Central memory CD4-positive, alpha-beta T cell (primary cell): ENCODE measurements at places on chromosomes 12 and 14.

DNA sequence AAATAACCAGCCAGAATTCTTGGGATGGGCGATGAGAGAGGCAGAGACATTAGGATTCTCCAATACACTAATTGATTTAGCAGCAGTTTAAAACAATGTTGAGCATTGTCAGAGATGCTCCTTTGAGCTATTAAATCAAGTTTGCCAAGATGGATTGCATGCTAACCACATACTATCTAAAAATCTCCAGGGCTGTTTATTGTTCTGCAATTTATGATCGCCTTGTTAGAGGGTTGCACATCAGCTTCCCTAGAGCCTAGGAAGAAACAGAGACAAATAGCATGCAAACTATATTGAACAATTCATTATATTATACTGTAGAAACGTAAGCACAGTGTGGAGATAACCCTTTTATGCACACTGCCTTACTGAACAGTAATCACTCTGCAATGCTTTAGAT lies 599.9 kb downstream of the SOX5 start:
- no peak for DNase-seq

GRCh38 chr14:36944307-36945010 lies 227.9 kb downstream of the SLC25A21 start:
- DNase-seq = no peak

DNA sequence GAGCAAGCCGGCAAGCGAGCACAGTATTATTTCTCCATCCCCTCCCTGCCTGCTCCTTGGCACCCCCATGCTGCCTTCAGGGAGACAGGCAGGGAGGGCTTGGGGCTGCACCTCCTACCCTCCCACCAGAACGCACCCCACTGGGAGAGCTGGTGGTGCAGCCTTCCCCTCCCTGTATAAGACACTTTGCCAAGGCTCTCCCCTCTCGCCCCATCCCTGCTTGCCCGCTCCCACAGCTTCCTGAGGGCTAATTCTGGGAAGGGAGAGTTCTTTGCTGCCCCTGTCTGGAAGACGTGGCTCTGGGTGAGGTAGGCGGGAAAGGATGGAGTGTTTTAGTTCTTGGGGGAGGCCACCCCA lies 3.9 kb upstream of the NXPH4 start:
- no peak for DNase-seq

DNA sequence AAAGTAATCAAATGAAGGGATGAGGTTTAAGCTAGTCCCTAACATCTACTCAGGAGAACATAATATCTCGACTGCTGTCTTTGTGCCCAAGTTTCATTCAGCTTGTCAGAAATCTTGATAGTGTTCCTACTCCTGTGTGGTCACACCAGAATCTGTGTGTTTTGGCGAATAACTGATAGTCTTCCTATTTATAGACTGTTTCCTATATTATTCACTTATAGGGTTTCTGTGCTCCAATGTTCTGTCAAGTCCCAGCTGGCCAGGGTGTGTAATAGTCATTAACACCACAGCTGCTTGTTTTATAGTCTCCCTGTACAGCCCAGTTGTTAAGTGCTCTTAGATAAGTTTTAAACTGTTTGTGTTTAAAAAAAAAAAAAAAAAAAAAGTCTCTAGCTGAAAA lies 45.9 kb downstream of the GPR135 start:
- DNase-seq = no peak

DNA sequence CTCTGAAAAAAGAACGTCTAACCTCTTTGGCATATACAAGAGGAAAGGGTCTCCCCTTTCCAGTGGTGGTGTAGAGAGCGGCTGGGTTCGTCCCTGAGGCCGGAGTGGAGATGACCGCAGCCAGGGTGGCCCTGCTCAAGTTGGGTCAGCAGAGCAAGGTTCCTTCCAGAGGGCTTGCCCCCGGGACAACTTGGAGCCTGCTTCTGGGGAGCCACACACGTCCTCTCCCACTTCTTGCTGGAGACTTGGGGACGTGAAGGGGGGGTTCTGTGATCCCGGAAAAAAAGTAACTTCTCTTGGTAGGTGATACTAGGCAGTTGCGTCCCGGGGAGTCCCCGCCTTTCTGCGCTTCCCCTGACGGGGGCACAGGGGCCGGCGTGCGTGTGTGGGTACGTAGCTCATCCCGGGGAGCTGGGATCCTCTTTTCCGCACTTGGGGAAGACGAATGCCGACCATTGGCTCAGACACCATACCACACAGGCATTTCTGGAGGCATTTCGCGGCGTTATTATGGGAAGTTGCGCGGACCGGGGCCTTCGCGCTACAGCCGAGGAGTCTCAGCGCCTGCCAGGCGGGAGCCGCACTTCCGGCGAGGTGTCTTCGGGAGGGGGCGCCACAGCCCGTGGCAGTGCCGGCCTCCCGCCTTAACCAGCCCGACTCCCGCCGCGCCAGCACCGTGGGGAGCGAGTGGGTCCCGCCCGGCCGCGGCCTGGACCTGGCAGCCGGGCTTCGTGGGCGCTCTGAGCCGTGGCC lies 14.8 kb upstream of the PAX9 start:
- DNase-seq = no peak

- no peak for DNase-seq
These were observed 132.0 kb upstream of the CCND2 start for GRCh38 chr12:4141348-4142270.

DNA sequence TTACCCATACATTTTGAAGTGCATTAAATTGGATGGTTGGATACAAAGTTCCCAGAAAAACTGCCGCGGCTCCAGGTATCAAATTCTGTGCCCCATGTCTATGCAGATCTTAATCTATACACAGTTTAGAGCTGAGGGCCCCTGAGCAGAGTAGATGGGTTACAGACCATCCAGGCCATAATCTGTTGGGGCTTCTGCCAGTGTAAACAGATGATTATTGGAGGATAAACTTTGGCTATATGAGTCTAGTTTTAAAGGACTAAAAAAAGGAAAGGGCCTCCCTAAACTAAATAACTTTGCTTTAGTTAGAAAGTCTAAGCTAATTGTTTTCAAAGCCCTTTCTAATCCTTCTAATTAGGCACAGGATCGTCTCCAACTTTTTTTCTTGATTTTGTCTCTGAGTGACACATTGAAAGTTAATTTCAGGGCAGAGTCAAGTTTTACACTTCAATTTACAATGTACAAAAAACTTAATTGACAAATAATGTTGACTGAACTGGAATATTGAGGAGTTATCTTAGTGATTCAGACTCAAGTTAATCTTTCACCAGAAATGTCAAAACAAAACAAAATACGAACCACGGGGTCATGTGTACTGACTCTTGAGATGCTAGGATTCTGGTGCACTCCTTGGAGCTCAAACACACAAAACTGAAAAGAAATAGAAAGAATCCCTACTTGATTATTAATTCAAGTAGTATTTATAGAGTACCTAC lies 133.9 kb upstream of the SCAF11 start:
- DNase-seq = no peak

DNA sequence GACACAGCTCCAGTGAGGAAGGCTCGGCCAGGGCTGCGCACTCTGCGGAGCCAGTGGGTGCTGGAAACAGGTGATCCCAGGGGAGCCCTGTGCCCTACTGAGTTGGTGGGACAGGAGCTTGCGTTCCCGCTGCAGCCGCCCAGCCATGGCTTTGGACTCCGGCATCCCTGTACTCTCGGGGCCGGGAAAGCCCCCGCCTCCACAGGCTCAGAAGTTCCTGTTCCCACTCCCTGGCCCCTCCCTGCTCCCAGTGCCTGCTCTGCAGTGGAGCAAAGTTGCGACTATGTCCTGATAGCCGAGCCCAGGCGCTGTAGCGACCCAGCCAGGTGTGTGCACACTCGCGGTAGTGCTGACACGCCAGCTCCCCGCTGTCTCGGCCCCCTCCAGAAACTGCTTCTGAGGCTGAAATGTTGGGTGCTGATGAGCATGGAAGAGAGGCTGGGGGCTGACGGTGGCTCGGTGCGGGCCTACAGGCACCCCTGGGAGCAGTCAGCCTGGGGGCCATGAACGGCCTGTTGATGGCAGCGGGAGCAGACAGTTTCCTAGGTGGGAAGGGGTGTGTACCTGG lies 344.6 kb upstream of the MGAT4C start:
- no peak for DNase-seq

DNA sequence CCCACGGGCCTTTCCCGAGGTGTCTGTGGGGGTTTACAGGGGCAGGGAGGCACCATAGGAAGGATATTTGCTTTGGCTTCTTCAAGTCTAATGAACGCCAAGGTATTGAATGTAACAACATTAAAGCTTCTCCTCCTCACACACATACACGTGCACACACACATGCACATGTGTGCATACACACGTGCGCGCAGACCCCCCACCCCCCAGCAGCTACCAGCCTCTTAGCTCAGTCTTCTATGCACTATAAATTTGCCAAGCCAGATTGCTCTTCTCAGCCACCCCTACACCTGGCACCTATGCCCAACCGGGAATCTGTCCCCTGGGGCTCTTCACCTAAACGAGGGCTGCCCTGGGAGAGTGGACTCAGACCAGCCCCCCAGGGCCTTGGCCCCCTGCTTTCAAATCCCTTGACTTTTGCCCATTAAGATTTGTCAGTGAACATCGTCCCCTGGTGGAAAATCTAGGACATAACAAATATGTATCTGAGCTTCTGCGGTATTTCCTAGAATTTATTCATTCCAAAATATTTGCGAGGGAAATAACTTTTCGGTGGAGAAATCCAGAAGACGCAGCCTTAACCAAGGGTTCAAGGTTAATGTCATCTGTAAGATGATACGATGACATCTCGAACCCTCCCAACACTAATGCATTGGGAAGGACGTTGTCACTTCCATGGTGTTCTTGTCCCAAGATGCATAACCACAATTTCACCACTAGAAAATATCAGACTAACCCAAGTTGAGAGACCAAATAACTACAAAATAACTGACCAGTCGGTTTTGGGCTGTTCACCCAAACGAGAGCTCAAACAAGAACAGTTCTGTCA lies 330.4 kb downstream of the MED13L start:
- no peak for DNase-seq

GRCh38 chr12:47885012-47885501 lies 19.7 kb downstream of the VDR start:
- peak; percentile 41 for DNase-seq

DNA sequence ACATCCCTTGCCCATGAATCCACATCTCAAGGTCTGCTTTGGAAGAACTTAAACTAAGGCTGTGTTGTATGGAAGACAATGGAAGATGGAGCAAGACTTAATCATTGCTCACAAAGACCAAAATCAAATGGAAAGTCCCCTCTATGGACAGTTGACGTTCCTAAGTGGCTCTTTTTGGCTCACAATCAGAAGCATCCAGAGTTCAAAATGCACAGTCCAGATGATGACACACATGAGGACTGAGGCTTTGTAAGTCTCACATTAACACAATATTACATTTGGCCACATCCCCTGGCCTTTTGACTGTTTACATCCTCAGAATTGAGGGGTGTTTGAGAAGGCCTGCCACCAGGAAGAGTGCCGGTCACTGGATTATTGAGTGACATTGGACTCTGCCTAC lies 122.3 kb upstream of the CPM start:
- DNase-seq = no peak

- no peak for DNase-seq
These were observed 405.9 kb downstream of the AACS start for GRCh38 chr12:125470838-125471783.

- DNase-seq = no peak
These were observed 615.9 kb downstream of the VRK1 start for GRCh38 chr14:97413022-97413539.

DNA sequence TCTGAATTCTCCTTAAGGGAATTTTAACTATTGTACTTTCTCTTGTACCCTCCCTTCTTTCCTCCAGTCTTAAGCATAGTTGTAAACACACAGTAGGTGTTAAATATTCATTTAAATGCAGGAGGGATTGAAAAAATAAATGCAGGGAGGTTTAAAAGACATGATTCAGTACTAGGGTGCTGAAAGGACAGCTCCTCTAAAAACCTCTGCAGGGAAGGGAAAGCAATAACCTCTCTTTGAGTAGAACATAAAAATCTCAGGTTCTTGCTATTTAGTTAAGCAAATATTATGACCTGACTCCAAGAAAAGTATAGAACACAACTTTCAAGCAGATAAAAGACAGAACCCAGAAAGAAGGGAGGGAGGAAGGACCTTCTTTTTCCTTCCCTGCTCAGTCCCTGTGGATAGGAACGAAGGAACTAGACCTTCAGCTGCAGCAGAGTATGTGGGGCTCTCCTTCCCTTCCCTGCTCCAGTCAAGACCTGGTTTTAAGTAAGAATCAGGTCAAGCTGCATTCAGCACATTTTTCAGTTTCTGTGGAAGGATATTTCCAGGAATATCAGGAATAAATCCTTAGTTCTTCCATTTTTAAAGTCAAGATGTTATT lies 4.7 kb downstream of the MAP3K9 start:
- no peak for DNase-seq

- no peak for DNase-seq
These were observed 60.5 kb downstream of the SLC38A1 start for GRCh38 chr12:46208370-46208769.

GRCh38 chr14:60815371-60815770 lies 80.8 kb downstream of the MNAT1 start:
- no peak for DNase-seq

- peak; percentile 15 for DNase-seq
These were observed 141.6 kb upstream of the MAX start for GRCh38 chr14:65243766-65244442.

GRCh38 chr14:102490456-102490855 lies 19.1 kb downstream of the ANKRD9 start:
- DNase-seq = no peak

- DNase-seq = no peak
These were observed 141.7 kb downstream of the RIMBP2 start for GRCh38 chr12:130574402-130574801.

GRCh38 chr12:80777587-80777986 lies 60.9 kb downstream of the MYF5 start:
- no peak for DNase-seq

DNA sequence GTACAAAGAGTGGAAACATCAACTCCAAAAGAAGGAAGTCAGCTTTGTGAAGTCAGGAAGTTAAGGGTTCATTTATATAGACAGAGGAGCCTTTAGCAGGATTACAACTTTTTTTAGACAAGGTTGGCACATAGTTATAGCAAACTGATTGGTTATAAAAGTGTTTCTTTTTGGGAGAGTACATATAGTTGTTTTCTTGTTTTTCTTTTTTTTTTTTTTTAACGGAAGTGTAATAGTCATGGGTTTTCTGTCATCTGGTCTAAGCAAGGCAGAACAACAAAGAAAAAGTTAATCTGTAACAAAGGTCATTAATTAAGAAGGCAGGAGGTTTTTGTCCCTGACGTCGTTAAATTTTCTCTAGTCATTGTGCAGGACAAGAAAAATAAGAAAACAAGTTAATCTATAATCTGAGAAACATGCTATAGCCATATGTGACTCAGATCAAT lies 13.0 kb upstream of the MFAP5 start:
- no peak for DNase-seq

DNA sequence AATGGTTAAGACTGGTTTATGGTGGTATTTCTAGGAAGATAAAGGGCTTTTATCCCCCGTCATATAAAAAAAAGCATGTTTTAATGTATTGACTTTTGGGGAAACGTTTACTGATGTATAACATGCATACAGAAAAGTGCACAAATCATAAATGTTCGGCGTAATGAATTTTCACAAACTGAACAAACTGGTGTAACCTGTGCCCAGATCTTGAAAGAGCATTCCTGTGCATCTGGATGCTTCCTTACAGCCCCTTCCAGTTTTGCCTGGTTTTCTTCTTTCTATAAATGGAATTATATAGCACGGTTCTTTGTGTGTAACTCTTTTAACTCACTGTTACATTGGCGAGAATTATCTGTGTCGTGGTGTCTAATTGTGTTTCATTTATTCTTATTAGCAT lies 693.8 kb upstream of the TBX3 start:
- DNase-seq = no peak

GRCh38 chr12:33314223-33314622 lies 125.4 kb downstream of the SYT10 start:
- no peak for DNase-seq
